Natural killer cell (primary cell): ENCODE measurements at places on chromosomes 2 and 18. TPM values are rescaled to one million over a fixed set of nuclear protein-coding genes. Genes with fewer than 3 reads are reported as not detected.

COL6A3 gene
- 0.10 TPM for total RNA-seq

DLGAP1 gene
- not detected for total RNA-seq

SGO2 gene
- 2.3 TPM for total RNA-seq

ACMSD gene
- not detected for total RNA-seq

ATG9A gene
- 108 TPM for total RNA-seq

DYNAP gene
- not detected for total RNA-seq

YPEL5 gene
- total RNA-seq: 569 TPM

HSBP1L1 gene
- total RNA-seq: 16.1 TPM

GRCh38 chr2:148350199-148350598, 294.4 kb upstream of the EPC2 start:
- H3K27me3 ChIP-seq: no peaks in the 10 kb centered on the region
- H3K27ac ChIP-seq: no peak overlapping the region
- DNase-seq: no peak
- H3K4me1 ChIP-seq: no peaks in the 10 kb centered on the region
- no peaks in the 10 kb centered on the region for H3K36me3 ChIP-seq
- H3K4me3 ChIP-seq: no peak overlapping the region

- H3K4me3 ChIP-seq: no peak overlapping the region
- no peak overlapping the region for H3K27ac ChIP-seq
- H3K4me1 ChIP-seq: no peaks in the 10 kb centered on the region
- DNase-seq: no peak
- H3K36me3 ChIP-seq: no peaks in the 10 kb centered on the region
Observed at GRCh38 chr2:177882501-177882900, 190.1 kb downstream of the PDE11A start.

DNA sequence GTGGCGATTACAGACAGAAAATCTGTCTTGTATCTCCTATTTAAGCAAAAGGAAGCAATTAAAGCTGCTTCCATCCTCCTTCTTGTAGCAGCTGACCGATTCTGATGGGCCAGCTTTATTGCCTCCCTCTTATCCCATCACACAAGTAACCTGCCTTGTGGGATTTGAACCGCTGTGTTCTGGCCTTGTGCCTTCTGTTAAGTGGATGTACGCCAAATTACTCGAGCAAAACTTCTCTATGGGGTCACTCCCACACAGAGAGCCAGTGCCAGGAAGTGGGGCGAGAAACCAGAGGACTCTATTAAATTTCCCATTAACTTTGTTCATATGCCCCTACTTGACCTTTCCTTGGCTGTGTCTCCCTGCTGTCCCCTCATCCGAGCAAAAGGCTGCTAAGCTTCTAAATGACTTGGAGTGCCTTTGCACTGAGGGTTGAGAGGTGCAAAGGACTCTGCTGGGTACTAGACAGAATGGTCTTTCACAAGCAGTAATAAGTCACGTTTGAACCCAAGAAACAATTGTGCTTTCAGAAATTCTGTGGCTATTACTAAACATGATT, 672.5 kb downstream of the MBD2 start:
- no peak overlapping the region for H3K4me3 ChIP-seq
- no peak overlapping the region for H3K27ac ChIP-seq
- no peaks in the 10 kb centered on the region for H3K36me3 ChIP-seq
- H3K4me1 ChIP-seq: no peaks in the 10 kb centered on the region

- no peaks in the 10 kb centered on the region for H3K36me3 ChIP-seq
- H3K27me3 ChIP-seq: no peaks in the 10 kb centered on the region
- no peak overlapping the region for H3K27ac ChIP-seq
- no peak for DNase-seq
- H3K4me3 ChIP-seq: no peak overlapping the region
Observed at GRCh38 chr2:47310801-47311560, 92.0 kb upstream of the MSH2 start.

GRCh38 chr18:10416065-10416464, 38.4 kb upstream of the APCDD1 start:
- no peak overlapping the region for H3K4me3 ChIP-seq
- H3K36me3 ChIP-seq: no peaks in the 10 kb centered on the region
- no peaks in the 10 kb centered on the region for H3K27me3 ChIP-seq
- no peaks in the 10 kb centered on the region for H3K4me1 ChIP-seq
- DNase-seq: no peak
- H3K27ac ChIP-seq: no peak overlapping the region

GRCh38 chr2:65379721-65380171, 52.7 kb downstream of the SPRED2 start:
- no peak overlapping the region for H3K4me3 ChIP-seq
- peaks cover 17% of the 10 kb centered on the region for H3K4me1 ChIP-seq
- no peaks in the 10 kb centered on the region for H3K27me3 ChIP-seq
- no peak for DNase-seq
- no peak overlapping the region for H3K27ac ChIP-seq
- no peaks in the 10 kb centered on the region for H3K36me3 ChIP-seq

DNA sequence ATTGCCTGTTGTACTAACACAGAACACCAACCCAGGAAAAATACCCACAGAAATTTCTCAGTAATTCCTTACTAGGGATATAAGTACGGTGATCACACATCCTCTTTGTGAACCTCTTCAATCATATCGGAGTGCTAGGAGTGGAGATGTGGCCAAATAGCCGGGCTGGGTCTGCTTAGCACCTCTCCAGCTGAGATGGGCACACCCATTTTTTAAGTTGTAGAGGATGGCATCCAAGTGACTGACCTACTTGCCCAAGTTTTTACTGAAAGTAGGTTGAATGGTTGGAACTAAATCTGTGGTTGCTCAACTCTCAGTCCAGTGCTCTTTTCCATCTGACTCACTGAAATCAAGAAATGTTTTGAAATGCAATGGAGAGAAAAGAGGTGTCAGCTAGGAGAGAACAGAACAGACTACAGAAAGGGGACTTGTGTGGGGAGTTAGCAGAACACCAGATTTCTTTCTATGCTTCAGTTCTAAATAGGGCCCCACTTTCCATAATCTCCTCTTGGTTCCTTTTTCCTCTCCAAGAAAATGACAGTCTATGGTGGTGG, 68.7 kb upstream of the FSHR start:
- H3K4me3 ChIP-seq: no peak overlapping the region
- no peaks in the 10 kb centered on the region for H3K4me1 ChIP-seq
- H3K36me3 ChIP-seq: no peaks in the 10 kb centered on the region
- no peak overlapping the region for H3K27ac ChIP-seq
- no peaks in the 10 kb centered on the region for H3K27me3 ChIP-seq

DNA sequence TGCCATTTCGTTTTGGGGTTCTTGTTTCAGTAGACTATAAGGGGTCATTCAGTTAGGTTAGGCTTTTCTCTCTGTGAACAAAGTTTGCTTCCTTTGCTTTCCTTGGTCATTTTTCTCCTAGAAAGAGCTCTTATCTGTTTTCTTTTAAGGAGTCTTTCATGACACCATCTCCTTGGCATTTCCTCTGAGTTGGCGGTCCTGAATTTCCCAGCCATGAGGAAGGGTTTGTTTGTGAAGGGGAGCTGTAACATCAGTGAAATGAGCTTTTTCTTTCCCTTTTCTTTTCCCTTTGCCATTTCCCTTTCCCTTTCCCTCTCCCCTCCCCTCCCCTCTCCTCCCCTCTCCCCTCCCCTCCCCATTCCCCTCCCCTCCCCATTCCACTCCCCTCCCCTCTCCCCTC, 61.7 kb downstream of the MAP4K4 start:
- no peaks in the 10 kb centered on the region for H3K36me3 ChIP-seq
- H3K27me3 ChIP-seq: no peaks in the 10 kb centered on the region
- H3K27ac ChIP-seq: no peak overlapping the region
- no peak for DNase-seq
- no peak overlapping the region for H3K4me3 ChIP-seq

- no peaks in the 10 kb centered on the region for H3K27me3 ChIP-seq
- H3K27ac ChIP-seq: no peak overlapping the region
- no peaks in the 10 kb centered on the region for H3K4me1 ChIP-seq
- no peak overlapping the region for H3K4me3 ChIP-seq
- DNase-seq: no peak
- no peaks in the 10 kb centered on the region for H3K36me3 ChIP-seq
Observed at GRCh38 chr2:220556658-220557057, 929.2 kb downstream of the SLC4A3 start.

GRCh38 chr2:226155093-226155875, 644.3 kb downstream of the IRS1 start:
- no peaks in the 10 kb centered on the region for H3K4me1 ChIP-seq
- no peaks in the 10 kb centered on the region for H3K27me3 ChIP-seq
- H3K36me3 ChIP-seq: no peaks in the 10 kb centered on the region
- no peak for DNase-seq

GRCh38 chr2:19630921-19631320, 270.9 kb downstream of the TTC32 start:
- no peak overlapping the region for H3K27ac ChIP-seq
- no peak for DNase-seq
- no peaks in the 10 kb centered on the region for H3K4me1 ChIP-seq
- H3K27me3 ChIP-seq: no peaks in the 10 kb centered on the region

DNA sequence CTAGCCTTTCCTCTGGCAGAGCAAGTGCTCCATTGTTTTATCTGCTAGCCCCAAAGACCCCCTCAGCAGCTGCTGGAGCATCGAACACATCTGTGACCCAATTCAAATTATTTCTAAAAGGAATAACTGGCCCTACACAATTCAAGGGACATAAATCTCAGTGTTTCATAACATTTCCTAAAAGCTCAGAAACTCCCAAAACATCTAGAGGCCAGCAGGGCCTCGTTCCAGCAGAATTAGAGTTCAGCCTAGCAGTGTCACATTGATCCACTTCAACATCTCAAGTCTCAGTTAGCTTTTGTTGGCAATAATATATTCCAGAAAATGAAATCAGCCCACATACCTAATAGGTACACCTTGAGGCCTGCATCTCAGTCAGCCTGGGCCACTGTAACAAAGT, 179.1 kb downstream of the ETAA1 start:
- DNase-seq: no peak
- no peaks in the 10 kb centered on the region for H3K27me3 ChIP-seq

- no peaks in the 10 kb centered on the region for H3K4me1 ChIP-seq
- H3K27me3 ChIP-seq: no peaks in the 10 kb centered on the region
- H3K27ac ChIP-seq: no peak overlapping the region
- no peak for DNase-seq
Observed at GRCh38 chr2:47201224-47201623, 46.1 kb upstream of the STPG4 start.

GRCh38 chr2:61732787-61733186, 121.1 kb downstream of the FAM161A start:
- H3K4me3 ChIP-seq: no peak overlapping the region
- no peaks in the 10 kb centered on the region for H3K4me1 ChIP-seq
- H3K36me3 ChIP-seq: no peaks in the 10 kb centered on the region
- no peak overlapping the region for H3K27ac ChIP-seq
- H3K27me3 ChIP-seq: peaks cover under 1% of the 10 kb centered on the region

DNA sequence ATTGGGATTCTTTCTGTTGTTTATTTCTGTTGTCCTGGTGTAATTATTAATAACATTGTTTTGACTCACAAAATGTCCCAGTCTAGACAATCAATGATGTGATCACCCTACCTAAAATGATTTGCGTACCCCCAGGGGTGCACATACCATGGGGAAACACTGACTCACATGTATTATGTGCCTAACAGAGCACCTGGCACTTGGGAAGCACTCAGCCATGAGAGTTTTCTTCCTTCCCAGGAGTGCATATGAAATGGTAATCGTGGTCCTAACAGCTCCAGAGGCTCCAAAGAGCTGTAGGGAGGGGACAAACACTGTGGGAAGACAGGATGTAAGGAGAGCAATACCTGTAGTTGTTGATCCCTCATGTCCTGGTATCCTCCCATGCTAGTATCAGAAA, 187.8 kb upstream of the ERBB4 start:
- DNase-seq: no peak
- no peak overlapping the region for H3K4me3 ChIP-seq
- peaks cover 6% of the 10 kb centered on the region for H3K4me1 ChIP-seq
- H3K27ac ChIP-seq: no peak overlapping the region

DNA sequence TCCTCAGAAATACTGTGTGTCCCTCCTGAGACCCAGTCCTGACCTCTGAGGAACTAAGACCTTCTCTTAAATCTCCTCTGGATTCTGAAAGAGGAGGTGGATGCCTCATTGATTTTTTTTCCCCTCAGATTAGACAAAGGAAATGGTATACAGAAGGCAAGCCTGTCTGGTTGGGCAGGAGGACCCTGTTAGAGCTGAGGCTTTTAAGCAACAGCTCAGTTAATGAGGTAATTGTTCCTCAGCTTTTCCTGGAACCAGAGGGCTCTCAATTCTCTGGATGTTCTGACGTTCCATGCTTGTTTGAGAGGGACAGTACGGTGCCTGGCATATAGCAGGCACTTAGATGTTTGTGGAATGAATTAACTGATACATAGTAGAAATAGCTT, 61.7 kb upstream of the MCFD2 start:
- H3K27me3 ChIP-seq: no peaks in the 10 kb centered on the region
- no peak overlapping the region for H3K27ac ChIP-seq
- DNase-seq: no peak
- peaks cover 16% of the 10 kb centered on the region for H3K36me3 ChIP-seq
- no peak overlapping the region for H3K4me3 ChIP-seq

- no peak overlapping the region for H3K4me3 ChIP-seq
- H3K4me1 ChIP-seq: no peaks in the 10 kb centered on the region
- no peak for DNase-seq
- H3K36me3 ChIP-seq: no peaks in the 10 kb centered on the region
- no peak overlapping the region for H3K27ac ChIP-seq
- H3K27me3 ChIP-seq: peaks cover 13% of the 10 kb centered on the region
Observed at GRCh38 chr2:235659767-235660322, 166.0 kb downstream of the AGAP1 start.
